Activated T-helper 1 cell treated with anti-CD3 and anti-CD28 coated beads, Interleukin-12 subunit alpha, Interleukin-12 subunit beta, Interleukin-2, Interleukin-4 antibody, amounts not matched to agents 30 ng/mL and 10 ng/mL and 1 ng/mL, durations not matched to agents 14 hours and 24 hours and 36 hours (primary cell): ENCODE measurements at places on chromosomes 5 and 9. TPM values are rescaled to one million over a fixed set of nuclear protein-coding genes. Genes with fewer than 3 reads are reported as not detected.

NR2F1-AS1 gene
- not detected in 2 replicates for total RNA-seq

EIF4E1B gene
- not detected in 2 replicates for total RNA-seq

- DNase-seq: no peak
These were observed 2.8 kb downstream of the MAMDC2 start for GRCh38 chr9:70046274-70047070.

DNA sequence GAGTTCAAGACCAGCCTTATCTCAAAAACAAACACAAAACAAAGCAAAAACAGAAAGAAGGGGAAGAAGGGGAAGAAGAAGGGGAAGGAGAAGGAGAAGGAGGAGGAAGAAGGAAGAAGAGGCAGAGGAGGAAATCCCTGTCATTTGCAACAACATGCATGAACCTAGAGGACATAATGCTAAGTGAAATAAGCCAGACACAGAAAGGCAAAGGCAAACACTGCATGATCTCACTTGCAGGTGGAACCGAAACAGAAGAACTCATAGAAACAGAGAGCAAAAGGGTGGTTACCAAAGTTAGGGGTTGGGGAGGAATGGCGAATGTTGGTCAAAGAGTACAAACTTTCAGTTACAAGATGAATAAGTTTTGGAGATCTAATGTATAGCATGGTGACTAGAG lies 135.4 kb downstream of the UGCG start:
- no peak for DNase-seq

DNA sequence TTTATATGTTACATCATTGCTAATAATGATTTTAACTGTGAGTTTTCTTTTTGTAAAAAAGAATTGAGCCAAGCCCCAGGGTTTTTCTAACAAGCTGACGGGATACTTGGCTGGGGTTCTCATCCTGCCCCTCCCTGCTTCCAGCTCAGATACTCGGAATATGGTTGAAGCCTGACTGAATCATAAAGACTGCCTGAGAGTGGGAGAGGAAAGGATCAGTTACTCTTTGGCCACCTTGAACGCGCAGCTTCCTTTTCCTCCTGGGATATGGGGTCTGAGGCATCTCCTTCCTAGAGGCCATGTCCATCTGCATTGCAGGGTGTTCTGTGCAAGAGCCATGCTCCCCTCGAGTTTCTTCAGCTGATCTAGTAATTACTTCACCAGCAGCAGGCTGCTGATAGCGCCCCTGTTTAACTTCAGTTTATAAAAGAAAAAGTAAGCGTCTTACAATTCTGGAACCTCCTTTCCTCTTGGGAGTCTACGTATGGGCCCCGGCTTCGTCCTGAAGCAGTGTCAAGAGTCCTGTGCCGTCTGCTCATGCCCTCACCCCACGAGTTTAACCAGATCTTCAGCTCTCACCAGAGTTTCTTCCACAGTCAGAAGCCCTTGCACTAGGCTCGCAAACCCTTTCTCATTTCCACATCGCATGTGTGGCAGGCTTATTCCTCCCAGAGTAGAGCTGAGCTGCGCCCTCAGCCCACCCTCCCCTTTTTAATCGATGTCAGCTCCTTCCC lies 130.0 kb downstream of the MVB12B start:
- DNase-seq: no peak

DNA sequence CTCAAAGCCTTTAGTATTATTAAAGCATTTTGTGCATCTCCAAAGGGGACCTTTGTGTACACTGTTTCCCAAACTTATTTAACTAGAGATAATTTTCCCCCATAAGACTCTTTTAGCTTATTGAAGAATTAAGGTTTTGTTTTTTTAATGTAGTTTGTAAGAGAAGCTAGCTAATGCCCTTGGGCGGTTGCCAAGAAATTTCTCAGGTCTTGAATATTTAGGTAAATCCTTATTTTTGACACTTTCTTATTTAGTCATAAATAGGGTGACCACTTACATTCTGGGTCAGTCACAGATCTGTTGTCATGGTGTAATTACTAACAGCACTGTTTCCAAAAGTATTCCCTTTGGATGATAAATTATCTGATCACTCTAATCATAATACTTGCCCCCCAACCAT lies 27.2 kb downstream of the TNFAIP8 start:
- no peak for DNase-seq

DNA sequence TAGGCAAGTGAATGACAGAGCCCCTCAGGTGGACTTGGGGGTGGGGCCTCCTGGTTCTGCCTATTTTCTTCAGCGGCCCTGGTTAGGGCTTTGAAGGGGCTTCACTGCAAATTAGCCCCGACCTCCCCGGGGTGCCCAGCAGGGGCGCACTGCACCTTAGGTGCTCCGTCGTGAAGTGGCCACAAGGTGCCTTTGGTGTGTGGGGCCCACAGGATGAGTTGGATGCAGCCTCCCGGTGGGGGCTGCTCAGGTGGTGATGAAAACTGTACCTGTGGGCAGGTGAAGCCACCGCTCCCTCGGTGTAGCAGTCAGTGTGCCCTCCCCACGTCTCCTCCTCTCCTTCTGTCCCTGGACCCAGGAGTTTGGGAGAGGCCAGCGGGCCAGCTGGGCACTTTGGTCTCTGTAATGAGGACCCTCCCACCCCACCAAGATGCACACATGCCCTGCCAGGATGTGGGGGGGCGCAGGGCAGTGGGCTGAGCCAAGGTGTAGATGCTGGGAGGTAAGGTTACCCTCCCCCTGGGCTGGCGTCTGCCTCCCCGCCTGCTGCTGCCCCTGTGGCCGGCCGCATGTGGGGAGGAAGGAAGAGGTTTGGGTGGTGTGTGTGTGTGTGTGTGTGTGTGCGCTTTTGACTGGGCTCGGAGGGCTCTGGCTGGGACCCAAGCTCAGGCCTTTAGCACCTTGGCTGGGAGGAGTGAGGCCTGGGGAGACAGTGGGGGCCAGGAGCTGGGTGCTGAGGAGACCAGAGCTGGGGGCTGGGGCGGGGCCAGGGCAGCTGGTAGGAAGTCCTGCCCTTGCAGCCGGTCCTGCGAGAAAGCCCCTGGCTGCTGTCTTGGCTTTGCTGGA lies 55.6 kb downstream of the RXRA start:
- no peak for DNase-seq

DNA sequence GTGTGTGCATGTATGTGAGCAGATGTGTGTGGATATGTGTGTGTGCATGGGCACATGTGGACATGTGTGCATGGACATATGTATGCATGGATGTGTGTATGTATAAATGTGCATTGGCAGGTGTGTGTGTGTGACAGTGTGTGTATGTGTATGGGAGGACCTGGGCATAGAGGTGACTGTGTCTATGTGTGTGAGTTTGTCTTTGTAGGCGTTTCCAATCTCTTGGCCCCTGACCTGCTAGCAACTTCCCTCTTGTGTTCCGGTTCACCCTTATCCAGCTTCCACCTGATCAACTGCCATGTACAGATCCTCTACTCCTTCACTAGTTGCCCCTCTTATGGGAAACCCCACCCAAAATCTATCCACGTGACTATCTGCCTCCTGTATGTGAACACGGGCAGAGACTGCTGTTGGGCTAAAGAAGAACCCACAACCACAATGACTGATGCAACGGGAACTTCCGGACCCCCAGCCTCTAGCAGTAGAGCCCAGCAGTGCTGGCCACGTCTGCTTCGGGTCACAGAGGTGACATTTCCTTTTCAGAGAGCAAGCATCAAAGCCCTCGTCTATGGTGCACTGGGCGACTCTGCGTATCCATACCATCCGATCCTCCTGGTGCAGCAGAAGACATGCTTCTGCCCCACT lies 24.9 kb upstream of the GADD45G start:
- DNase-seq: peak; percentile 17

- no peak for DNase-seq
These were observed 43.1 kb downstream of the SPATA31D1 start for GRCh38 chr9:82031538-82032280.

TMC1 gene
- not detected in 2 replicates for total RNA-seq

- DNase-seq: no peak
These were observed 175.1 kb downstream of the CCDC192 start for GRCh38 chr5:127878174-127878750.

ZNF618 gene
- 0.07 and 0.16 TPM in 2 replicates for total RNA-seq

DNA sequence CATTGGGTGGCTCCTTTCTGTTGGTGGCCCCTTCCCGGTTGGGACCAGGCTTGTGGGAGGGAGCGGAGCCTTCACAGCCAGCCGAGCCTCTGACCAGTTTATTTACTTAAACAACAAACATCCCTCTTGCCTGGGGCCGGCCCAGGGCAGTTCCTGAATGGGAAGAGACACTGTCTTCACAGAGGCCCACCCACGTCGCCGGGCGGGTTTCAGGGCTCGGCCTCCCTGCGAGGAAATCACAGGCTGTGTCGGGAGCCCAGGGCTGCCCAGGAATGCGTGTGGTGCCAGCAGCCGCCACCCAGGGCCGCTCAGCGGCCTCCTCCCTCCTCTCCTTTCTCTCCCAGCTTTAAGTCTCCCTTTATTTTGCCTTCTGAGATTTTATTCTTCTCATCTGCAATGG lies 132.5 kb downstream of the HSD17B3 start:
- DNase-seq: no peak

ELOVL7 gene
- 0.34 and 0.49 TPM in 2 replicates for total RNA-seq

DNA sequence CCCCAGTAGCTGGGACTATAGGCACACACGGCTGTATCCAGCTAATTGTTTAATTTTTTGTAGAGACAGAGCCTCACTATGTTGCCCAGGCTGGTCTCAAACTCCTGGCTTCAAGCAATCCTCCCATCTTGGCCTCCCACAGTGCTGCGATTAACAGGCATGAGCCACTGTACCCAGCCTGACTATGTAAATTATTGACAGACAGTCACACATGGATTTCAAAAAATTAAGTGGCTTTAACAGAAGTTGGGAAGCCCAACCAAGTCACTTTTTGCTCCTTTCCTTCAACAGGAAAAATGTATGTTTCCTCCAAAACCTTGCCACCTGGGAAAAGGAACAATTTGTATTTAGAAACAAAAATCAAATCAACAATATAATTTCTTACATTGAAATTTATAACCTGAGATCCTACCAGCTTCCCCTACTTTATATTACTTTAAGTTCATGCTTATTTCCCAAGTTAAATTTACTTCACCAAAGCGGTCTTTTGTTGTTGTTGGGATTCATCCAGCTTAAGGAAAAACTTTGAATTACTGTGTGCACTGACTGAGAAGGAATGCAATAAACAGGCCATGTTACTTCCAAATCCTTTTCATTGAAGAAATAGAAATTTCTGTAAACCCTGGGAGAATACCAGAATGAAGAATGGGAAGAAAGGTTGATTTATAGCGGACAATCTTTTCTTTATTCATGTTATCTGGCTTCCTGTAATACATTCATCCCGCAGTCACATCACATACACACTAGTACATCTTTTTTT lies 8.6 kb downstream of the PCA3 start:
- no peak for DNase-seq

- DNase-seq: peak; percentile 49
These were observed 34.5 kb upstream of the TCF7 start for GRCh38 chr5:134079748-134080581.

DNA sequence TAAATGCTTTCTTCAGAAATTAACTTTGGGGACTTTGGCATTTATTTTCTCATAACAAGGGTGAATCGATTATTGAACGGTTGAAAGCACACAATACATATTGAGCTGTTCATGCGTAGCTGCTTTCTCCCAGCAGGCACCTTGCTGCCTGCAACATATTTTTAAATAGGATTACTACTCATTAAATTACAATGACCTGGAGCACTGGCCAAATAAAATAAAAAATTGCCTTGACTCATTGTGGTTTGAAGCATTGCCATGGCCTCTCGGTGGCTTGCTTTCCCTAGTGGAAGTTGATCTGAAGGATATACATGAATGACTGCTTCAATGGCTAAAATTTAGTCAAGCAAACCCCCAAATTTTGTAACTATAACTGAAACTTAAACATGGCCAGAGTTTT lies 181.6 kb upstream of the NUDT12 start:
- DNase-seq: no peak

DNA sequence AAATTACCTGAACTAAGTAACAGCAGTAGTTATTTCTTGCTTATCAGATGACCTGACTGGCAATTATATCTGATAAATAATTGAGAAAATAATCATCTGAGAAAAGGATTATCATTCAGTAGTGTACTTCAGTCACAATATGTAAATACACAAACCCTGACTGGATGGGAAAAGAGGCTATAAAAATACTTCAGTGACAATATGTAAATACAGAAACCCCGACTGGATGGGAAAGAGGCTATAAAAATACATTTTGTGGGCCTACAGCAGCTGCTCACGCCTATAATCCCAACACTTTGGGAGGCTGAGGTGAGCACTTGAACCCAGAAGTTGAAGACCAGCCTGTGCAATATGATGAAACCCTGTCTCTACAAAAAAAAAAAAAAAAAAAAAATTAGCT lies 11.1 kb downstream of the UBAP2 start:
- no peak for DNase-seq

ZBTB43 gene
- total RNA-seq: 11.6 and 21.2 TPM in 2 replicates

DNA sequence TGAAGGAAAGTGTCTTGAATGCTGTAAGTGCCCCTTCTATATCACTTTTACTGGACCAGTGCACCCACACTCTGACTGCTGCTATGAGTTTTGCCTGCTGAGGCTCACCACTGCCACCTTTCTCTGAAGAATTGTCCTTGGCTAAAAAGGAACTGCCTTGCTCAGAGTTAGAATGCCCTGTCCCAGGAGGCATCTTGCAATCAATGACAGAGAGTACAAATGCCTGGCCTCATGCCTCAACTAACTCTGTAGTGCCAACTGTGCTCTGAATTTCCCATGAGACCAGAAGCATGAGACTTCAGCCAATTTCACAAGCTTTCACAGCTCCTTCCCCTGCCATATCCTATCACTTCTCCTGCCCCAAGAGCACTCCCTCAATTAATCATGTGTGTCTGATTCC lies 569.7 kb downstream of the ZNF608 start:
- DNase-seq: no peak

GRCh38 chr9:103900466-103900865 lies 193.6 kb upstream of the SMC2 start:
- DNase-seq: no peak

- DNase-seq: peak; percentile 28
These were observed 539 bp downstream of the ARRDC3 start for GRCh38 chr5:91382530-91383026.

- DNase-seq: no peak
These were observed 71.2 kb downstream of the SYK start for GRCh38 chr9:90872835-90873294.

- DNase-seq: no peak
These were observed 17.0 kb downstream of the MRPL36 start for GRCh38 chr5:1782385-1783215.

GRCh38 chr9:116262448-116262847 lies 108.9 kb downstream of the PAPPA start:
- no peak for DNase-seq

DNA sequence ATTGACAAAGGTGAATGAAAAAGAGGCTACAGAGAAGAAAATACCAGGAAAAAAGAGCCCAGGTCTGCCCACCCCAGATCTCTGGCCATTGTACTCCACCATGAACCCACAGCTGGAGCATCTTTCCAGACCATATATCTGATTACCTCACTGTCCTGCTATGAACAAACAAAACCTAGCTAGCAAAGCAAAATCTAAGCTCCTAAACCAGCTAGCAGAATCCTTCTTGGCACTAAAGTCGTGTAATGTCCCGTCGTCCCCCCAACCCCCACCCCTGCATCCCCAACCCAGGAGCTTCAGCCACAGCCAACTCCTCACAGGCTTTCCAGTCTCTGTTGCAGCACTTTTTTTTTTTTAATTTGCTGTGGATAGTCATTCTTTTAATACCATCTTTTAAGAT lies 2.5 kb downstream of the C1QTNF3 start:
- DNase-seq: no peak

- DNase-seq: no peak
These were observed 6.1 kb downstream of the ZNF622 start for GRCh38 chr5:16459451-16459850.

CDH9 gene
- total RNA-seq: not detected in 2 replicates

TRAF1 gene
- total RNA-seq: 136 and 138 TPM in 2 replicates

FOXD4L6 gene
- total RNA-seq: 0.16 TPM in 1 of 2 replicates, not detected in the other

- DNase-seq: no peak
These were observed 201.3 kb upstream of the PUM3 start for GRCh38 chr9:3045153-3045552.

SNCB gene
- total RNA-seq: not detected in 2 replicates

- no peak for DNase-seq
These were observed 27.9 kb upstream of the FBXL7 start for GRCh38 chr5:15472116-15472515.
